ENCODE measurements at places on chromosomes 11 and 22.

DNA sequence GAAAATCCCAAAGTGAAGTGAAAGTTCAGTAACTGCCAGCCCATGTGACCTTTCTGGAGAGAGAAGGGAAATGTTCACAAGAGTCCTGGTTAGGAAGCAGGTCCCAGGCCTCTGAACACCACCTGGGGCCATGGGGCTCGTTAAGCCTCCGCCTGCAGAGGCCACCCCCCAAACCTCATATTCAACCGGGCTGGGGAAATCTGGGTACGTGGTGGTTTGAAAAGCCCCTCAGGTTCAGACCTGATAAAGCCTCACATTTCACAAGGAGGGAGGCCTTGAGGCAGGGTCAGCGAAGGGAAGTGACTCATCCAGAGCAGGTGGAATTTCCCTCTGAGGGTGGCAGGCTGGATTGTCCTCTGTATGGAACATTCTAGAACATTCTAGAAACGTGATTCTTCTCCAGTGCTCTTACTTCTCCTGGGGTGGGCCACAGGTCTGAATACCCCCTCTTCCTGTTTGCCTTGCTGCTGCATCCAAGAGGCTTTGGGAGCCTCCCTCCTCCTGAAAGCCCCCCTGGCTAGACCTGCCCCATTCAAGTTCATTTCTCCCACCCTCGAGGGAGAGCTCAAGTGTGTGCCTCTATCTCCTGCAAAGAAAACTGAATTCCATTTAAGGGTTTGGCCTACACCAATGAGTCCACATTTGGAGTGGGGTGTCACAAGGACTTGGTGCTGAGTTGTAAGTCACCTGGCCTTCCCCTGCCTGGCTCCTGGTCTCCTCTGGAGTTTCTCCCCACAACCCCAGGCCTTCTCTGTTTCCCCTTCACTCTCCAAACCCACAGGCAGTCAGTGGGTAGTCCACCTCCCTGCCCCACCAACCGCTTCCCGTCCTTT, 6.3 kb downstream of the FXYD2 start:
- DNase-seq = no peak

DNA sequence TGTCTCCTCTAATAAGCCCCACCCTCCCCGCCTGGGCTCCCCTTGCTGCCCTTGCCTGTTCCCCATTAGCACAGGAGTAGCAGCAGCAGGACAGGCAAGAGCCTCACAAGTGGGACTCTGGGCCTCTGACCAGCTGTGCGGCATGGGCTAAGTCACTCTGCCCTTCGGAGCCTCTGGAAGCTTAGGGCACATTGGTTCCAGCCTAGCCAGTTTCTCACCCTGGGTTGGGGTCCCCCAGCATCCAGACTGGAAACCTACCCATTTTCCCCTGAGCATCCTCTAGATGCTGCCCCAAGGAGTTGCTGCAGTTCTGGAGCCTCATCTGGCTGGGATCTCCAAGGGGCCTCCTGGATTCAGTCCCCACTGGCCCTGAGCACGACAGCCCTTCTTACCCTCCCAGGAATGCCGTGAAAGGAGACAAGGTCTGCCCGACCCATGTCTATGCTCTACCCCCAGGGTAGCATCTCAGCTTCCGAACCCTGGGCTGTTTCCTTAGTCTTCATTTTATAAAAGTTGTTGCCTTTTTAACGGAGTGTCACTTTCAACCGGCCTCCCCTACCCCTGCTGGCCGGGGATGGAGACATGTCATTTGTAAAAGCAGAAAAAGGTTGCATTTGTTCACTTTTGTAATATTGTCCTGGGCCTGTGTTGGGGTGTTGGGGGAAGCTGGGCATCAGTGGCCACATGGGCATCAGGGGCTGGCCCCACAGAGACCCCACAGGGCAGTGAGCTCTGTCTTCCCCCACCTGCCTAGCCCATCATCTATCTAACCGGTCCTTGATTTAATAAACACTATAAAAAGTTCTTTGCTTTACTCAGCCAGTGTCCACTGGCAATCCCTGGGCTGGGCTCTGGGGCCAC, 14.4 kb downstream of the TSKU start:
- DNase-seq = no peak

DNA sequence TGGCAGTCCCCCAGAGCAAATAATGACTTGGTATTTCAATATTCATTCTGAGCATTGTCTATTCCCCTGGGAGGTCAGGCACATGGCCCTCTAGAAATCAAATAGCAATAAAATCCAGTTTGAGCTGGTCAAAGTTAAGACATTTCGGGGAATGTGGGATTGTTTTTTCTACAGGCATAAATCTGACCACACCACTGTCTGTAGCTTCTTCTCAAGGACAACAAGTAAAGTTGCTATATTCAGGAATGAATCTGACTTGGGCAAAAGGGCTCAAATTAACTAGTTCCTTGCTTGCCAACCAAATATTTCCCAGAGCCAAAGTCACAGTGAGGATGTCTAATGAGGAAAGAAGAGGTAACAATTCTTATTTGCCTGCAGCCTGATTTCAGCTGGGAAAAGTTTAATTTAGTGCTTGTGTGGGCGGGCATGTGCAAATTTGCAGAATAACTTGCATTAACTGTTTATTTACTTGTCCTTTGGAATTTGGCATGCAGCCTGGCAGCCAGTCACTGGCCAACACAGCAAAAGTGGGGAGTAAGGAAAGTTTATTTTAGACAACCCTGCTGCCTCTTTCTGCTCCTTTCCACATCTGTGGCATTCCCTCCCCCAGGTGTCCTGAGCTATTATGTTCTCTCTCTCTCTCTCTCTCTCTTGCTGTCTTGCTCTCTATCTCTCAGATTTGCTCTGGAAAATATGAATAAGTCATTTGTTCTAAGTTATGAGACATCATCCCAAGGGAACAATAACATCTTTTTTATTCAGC, 51.2 kb upstream of the ARHGAP20 start:
- no peak for DNase-seq

- no peak for DNase-seq
These were observed 187.4 kb upstream of the API5 start for GRCh38 chr11:43124272-43124935.

DNA sequence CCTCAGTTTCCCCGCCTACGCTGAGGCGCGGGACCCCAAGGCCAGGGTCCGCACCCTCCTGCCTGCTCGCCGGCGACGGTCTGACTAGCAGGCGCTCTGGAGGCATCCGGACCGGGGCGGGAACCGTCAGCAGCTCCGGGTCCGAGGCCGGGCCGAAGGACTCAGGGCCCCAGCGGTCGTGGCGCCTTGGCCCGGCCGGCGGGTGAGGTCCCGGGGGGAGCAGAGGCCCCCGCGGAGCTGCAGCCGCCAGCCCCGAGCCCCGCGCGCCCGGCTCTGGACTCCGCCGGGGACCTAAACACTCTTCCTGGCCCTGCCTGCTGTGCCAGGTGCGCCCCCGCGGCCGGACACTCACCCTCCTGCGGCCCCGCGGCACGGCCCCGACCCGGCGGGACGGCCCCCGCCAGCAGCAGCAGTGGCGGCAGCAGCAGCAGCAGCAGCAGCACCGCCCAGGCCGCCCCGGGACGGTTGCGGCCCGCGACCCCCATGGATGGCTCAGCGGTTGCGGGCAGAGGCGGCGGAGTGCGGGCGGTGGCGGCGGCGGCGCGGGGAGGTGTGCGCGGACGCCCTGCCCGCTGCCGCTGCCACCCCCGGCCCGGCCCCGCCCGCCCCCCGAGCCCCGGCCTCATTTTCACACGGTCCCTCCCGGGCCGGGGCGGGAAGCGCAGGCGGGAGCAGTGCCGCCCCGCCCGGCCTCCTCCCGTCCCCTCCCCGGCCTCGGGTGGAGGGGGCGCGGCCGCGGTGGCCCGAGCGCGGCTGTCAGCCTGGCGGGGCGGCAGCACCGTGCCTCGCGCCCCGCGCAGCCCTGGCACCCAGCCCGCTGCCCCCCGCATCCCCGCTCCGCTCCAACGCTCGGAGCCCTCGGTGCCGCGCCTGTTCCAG, at the start of gene SCUBE2:
Gene SCUBE2, minus strand, starts transcription at position 556 of the 879 bp plus-strand sequence. Its CDS starts 71 bp downstream, at position 485.
- peak; percentile 13 for DNase-seq

DNA sequence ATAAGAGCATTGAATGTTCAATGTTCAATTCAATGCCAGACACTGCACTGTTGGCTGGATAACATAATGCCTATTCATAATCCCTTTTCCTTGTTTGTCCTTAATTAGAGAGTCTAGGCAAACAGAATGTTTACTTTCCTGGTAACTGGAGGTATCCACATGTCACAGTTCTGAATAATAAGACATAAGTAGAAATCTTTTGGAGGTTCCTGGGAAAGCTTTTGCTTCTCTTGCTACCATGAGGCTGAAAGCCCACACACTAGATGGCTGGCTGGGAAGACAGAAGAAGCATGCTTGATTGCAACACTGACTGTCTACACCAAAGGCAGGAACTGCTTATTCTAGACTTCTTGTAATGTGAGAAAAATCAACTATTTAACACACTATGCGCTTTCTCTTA, 79.5 kb downstream of the GAB2 start:
- DNase-seq = peak; percentile 41

DNA sequence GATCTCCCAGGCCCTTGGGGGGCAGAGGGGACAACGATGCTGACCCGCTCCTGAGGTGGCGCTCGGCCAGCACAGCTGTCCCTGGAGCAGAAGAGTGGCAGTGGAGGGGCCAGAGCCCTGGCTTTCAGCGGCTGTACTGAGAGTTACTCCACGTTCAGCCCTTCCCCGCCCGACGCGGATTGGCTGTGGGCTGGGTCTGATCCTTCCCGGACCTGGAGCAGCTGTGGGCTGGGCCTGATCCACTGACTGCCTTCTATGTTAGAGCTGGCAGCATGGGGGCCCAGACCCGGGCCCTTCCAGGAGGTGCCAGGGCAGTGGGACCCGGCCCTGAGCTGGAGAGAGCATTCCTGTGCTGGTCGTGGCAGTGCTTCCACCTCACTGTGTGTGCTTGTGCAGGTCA, 27.8 kb downstream of the YWHAH start:
- DNase-seq = no peak

- DNase-seq = no peak
These were observed 152.1 kb downstream of the SOX6 start for GRCh38 chr11:16204261-16204660.

DNA sequence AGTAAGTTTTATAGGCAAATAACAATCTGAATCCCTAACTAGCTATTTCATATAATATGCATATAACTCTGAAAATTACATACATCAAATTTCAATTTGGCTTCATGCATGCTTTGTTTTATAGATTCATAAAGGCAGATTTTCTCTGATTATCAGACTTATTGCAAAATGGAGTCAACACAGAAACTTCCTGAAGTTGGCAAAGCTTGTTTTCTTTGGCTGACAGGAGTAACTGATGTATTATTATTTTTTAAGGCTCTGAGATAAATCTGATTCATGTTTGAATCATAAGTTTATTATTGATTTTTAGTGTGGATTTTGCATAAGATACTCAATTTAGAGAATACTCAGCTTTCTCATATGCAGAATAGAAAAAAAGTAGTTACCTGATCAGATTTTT, 356.3 kb upstream of the CCDC90B start:
- no peak for DNase-seq

DNA sequence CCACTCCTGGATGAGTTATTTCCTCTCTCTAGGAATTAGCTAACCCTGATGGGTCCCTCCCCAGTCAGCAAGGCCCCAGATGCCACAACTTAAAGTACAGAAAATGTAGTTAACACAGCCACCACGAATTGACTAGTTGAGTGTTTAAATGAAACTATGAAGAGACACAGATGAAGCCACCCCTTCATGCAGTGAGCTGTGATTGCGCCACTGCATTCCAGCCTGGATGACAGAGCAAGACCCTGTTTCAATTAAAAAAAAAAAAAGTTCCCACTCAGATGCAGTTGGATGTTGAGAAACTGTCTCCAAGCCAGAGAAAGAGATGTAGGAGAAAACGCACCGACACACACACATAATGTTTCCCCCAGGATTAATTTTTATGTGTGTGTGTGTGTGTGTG, 53.3 kb downstream of the SCN3B start:
- DNase-seq = no peak
